NCI-H446 (cell line): ENCODE measurements at places on chromosomes 5 and 9.

DNA sequence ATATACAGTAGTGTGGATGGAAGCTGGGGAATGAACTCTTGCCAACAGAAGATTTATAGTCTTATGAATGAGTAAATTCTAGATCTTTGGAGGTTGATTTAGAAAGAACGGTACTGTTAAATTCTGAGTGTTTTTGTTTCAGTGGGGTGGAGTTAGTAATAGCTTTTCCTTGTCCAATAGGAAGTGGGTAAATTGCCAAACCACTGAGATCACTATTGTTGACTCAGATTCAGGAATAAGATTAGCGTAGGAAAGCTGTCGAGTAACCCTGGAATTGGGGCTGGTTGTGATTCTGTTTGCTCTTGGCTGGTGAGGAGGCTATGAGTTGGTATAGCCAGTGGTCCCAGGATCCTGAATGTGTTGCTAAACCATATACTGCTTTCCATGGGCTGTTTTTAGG is 155.6 kb downstream of the ARHGAP26 start:
- peak; percentile 32 for DNase-seq

- DNase-seq = no peak
Measured at GRCh38 chr9:125387861-125388524, 126.4 kb downstream of the GAPVD1 start.

DNA sequence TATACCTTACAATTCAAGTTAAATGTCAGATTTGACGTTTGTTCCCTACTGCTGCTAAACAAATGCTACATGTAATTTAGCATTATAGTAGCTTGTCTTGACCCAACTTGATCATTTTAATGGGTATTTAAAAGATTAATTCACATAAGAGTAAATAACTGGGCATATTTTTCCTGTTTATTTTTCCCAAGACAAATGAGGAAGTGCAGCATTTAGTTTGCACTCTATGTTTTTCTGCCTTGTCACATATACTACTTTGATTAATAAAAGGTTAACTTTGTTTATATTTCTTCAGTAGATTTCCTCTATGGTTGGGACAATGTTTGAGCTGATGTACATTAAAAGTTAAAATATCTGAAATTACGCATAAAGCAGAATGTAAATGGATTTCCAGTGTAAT is 641.8 kb downstream of the PRR16 start:
- no peak for DNase-seq

DNA sequence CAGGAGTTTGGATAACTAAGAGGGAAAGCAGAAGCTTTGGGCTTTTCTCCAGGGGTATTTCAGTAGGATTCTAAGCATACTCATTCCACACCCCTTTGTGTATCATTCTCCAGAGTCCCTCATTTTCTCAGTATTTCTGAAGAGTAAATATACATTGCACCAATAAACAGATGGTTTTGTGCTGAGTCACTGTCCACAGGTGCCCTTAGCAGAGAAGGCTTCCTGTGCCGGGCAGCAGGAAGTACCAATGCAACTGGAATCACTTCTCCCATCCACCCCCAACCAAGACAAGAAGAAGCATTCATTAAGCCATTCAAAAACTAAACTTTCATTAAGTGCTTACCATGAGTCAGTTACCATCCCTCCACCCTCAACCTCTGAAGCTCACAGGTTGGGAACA is 3.6 kb upstream of the CCNJL start:
- no peak for DNase-seq

DNA sequence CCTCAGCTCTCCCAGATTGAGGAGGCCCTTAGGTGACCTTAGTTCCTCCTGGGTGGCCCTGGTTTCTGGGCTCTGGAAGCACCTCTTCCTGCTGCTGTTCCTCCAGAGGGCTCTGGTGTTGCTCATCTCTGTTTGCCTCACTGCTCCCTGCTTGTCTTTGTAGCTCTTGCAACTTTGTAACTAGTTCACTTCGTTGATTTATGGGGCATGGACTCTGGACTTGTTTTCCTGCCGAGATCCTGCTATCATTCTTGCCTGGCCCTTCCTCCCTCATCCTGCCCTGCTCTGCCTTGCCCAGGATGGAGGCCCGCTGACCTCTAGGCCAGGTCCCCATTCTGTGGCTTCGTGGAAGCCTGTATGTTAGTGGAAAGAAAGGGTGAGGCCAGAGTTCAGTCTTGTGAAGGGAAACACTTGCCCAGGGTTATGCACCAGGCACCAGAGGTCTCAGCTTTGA is 169.3 kb downstream of the MACROH2A1 start:
- no peak for DNase-seq

DNA sequence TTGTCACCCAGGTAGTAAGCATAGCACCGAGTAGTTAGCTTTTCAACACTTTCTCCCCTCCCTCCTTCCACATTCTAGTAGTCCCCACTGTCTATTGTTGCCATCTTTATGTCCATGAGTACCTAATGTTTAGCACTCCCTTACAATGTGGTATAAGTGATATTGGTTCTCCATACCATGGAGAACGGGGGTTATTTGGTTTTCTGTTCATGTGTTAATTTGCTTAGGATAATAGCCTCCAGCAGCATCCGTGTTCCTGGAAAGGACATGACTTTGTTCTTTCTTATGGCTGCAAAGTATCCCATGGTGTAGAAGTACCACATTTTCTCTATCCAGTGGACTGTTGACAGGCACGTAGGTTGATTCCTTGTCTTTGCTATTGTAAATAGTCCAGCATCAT is 353.9 kb downstream of the ADGRV1 start:
- DNase-seq = no peak

DNA sequence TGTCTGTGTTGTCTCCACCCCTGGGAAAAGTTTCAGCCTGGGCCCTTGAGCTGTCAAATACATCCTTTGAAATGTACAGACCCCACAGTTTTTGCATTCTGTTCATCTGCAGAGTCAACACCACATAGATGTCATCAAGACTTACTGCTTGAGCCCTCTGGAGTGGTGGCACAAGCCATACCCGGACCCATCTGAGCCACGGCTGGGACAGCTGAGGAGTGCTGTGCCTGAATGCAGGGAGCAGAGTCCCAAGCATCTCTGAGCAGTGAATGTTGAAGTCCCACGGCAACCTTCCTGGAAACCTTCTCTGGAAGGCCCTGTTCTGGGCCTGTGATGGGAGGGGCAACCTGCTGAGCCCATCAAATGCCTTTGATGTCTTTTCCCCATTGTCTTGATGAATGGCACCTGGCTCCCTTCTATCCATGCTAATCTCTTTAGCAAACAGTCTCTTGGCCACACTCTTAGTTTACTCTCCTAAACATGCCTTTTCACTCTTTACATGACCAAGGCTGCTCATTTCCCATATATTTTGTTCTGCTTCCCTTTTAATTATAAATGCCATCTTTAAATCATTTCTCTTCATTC is 92.5 kb downstream of the ATPSCKMT start:
- no peak for DNase-seq

DNA sequence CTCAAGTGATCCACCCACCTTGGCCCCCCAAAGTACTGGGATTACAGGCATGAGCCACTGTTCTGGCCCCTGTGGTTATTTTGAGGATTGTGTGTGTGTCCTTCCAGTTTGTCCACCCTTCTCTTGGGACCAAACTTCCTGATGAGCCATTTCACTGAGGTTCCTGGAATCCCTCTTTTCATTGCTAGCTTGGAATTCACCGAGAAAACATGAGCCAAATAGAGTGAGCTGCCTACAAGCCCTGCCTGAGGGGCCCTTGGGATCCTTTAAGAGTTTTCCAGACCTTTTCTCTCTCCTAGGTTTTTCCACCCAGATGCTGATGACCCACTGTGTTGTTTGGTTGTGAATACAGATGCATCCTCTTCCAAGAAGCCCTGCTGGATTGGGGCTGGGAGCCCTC is 13.2 kb upstream of the KIF12 start:
- no peak for DNase-seq

GRCh38 chr5:36366883-36367282 is 65.2 kb upstream of the RANBP3L start:
- DNase-seq = no peak

- peak; percentile 88 for DNase-seq
Measured at GRCh38 chr5:73448463-73449136, at the start of gene FOXD1. TSS of gene FOXD1 (minus strand) at chr5:73448777. CDS start at chr5:73448362, 415 bp downstream.

DNA sequence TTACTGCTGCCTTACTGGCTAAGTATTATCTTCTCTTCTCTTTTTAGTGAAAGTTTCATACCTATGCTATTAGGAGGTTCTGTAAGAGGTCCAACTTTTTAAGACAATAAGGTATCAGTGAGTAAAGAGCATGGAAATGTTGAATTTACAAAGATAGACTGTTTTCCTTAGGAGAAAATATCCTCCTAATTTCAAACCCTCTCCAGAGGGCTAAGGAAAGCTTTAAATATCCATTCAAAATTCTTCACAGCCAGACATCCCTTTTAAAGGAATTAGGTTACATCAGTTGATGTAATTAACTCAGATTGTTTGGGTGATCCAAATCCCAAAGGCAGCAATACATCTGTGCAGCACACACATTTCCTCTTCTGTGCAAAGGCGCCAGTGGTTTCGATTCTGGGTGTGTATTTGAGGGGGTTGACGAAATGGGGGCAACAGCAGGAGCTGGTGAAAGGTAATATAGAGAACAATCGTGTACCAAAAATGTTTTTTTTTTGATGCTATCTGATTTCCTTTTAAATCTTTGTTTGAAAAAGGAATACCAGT is 273.8 kb upstream of the RPS23 start:
- DNase-seq = no peak

DNA sequence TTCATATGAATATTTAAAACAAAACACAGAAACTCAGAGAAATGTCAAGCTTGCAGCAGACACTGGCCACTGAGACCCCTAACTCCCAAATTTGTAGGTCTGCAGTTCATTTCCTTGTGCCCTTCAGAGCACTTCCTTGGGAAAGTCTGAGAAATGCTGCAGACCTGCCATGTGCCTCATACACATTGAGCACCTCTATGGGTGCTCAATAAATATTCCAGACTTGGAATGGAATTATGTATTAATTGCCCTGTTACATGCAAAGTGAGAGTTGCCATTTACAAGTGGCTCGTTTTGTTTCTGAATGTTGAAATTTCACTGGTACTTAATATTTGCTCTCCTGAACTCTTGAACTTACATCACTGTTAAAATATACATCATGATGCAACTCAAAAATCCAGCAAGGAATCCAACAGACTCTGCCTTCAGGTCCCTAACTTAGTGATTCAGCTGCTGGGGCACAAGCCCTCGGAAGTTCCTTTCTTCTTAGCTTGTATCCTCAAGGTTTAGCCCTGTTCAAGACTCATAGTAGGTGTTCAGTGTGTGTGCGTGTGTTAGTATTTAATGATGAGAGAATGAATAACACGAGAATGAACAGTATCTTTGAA is 90.6 kb downstream of the PTCD2 start:
- no peak for DNase-seq

DNA sequence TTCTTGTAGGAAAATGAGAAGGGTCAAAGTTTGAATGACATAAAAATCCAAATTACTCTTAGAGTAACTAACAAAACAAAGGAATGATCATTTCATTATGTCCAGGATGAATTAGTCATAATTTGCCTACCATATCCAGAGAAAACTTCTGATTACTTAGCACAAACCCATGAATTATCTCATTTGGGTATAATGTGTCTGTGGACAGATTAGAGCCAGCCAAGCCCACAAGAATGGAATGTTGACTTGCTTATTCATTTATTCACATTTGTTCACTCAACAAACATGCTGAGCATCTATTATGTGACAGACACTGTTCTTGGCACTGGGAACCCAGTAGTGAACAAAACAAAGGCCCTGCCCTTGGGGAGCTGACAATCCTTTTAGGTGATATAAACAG is 87.4 kb downstream of the APBA1 start:
- no peak for DNase-seq

- DNase-seq = no peak
Measured at GRCh38 chr9:13424204-13424603, 144.7 kb upstream of the MPDZ start.

DNA sequence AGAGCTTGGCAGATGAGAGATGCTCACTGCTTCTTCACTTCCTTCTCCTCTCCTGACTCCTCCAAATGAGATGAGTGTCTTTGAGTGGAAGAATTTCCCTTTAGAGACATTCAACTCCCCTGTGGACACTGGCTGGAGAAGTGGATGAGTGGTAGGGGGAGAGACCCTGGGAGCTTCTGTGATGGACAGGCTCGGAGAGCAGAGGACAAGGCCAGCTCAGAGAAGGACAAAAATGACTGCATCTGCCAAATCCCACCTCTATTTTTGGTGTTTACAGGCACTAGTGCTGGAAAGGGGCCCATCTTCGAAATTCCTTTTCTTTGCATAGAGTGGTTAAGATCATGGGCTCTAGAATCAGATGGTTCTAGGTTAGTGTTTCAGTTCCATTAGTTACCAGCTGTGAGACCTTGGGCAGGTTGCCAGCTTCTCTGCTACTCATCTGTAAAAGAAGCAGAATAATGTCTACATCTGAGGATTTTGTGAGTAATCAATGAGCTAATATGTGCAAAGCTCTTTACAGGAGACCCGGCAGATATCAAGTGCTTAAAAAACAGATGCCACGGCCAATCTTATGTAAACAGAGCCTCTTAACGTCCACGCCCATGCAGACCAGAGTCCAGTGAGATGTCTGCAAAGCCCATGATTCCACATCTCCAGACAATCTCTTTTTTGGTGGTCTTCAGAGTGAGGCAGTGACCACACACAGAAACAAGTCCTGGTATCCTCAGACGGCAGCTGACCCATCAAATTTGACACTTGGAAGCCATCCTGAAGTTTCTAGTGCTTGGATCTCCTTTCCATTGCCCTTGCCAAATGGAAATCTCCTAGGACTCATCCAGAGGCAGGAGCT is 13.6 kb upstream of the COL27A1 start:
- DNase-seq = peak; percentile 28

DNA sequence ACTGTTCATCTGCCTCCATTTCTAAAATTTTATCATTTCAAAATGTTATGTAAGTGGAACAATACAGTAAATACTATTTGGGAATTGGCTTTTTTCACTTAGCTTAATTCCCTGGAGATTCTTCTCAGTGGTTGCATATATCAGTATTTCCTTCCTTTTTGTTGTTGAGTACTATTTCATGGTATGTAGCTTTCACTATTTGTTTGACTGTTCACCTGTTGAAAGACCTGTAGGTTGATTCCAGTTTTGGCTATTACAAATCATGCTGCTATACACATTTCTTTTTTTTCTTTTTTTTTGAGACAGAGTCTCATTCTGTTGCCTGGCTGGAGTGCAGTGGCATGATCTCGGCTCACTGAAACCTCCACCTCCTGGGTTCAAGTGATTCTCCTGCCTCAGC is 33.0 kb upstream of the PWWP2A start:
- DNase-seq = no peak

DNA sequence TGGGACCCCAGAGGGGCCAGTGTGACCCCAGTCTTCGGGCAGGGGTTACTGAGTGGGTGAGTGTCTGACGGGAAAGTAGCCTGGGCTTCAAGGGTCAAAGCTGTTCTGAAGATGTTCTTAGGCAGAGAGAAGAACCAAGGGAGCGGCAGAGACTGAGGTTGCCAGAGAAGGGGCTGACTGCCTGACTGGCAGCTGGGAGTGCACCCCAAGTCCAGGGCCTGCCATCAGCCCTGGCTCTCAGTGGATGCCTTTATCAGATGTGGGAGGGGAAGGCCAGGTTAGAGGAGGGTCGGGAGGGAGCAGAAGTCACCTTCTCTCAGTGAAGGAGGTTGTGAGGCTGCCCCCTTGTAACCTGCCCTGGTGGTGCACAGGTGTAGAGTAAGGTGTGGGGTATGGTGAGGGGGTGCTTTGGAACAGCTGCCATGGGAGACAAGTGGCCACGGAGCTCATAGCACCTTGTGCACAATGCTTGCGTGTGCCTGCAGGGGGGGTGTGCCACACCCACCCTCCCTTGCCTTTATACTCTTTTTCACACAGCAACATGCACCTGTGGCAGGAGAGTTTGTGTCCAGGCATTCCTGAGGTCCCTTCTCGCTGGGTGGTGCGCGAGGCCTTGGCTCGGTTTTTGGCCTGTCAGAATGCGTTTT is 18.9 kb downstream of the RALGPS1 start:
- no peak for DNase-seq

GRCh38 chr5:15646371-15646770 is 146.4 kb downstream of the FBXL7 start:
- no peak for DNase-seq
